ENCODE measurements at places on chromosomes 5 and 9.
A peak's percentile ranks its signal among the peaks of the same experiment; 100 is the strongest.

DNA sequence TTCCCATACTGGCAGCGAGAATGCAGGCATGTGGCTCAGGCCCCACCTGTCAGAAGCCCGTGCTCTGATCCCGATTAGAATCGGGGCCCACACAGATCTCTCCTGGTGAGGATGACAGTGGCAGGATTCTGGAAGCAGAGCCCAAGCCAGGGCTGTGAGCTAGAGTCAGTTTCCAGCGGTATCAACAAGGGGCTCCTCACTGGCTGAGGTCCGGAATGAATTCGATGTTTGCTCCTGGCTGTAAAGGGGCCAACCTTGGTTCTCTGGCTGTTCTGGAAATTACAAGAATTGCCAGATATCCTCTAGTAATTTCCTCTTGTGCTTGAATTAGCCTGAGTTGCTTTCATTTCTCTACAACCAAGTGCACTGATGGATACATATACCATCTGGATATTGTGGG lies 129.1 kb upstream of the SPRY4 start:
- no peak for DNase-seq

- no peak for DNase-seq
Measured at GRCh38 chr9:23636199-23636598, 189.8 kb downstream of the ELAVL2 start.

DNA sequence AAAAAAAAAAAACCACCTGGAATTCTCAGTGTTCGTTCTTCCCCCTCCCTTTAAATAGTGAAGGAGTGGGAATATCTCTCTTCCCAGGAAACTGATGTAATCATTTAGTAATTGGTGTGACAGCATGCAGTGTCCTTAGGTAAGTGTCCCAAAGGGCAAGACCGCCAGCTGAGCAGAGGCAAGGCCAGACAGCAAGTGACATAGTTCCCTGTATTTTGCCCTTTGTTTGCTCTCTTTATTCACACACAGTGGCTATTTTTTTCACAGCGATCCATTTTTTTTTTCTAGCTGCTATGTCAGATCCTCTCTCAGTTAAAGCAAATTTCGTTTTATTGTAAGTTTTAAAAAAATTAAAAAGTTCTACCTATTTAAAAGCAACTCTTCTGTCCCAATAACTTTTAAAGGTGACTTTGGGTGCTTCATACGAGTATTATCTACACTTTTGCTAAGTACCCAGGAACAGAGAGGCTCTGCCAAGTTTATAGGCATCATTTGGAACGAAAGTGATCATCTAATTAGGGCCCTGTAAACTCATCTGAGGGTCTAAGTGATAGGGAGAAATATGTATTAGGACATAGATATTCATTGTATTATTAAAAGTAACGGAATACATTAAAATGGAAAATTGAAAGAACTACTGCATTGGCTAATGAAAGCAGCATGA lies 98.2 kb upstream of the ALDH1A1 start:
- no peak for DNase-seq

DNA sequence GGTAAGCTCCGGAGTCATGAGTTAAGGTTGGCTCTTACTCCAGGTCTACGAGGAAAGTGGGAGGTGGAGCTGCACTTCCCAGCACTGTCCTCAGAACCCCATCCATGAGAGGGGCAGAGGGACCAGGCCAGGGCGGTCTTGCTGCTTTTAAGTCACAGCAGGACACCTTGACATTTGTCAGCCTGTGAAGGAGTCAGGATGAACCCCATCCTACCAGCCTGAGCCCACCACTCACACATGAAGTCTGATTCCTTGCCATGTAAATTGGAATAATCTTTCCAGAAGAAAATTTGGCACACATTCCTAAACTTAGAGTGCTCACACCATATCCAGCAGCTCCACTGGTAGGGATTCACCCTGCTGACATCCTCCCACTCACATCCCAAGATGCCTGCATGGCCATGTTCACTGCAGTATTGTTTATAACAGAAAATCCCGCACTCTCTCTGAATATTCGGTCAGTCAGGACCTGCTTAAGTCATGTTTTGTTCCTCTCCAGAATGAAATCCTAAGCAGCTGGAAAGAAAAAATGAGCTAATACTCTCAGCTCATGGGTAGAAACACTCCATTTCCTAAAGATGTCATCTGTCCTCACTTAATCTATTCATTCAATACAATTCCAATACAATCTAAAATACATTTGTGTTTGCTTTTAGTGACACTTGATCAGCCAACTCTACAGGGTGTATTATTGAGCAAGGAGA lies 79.3 kb upstream of the COL5A1 start:
- DNase-seq, result no peak

DNA sequence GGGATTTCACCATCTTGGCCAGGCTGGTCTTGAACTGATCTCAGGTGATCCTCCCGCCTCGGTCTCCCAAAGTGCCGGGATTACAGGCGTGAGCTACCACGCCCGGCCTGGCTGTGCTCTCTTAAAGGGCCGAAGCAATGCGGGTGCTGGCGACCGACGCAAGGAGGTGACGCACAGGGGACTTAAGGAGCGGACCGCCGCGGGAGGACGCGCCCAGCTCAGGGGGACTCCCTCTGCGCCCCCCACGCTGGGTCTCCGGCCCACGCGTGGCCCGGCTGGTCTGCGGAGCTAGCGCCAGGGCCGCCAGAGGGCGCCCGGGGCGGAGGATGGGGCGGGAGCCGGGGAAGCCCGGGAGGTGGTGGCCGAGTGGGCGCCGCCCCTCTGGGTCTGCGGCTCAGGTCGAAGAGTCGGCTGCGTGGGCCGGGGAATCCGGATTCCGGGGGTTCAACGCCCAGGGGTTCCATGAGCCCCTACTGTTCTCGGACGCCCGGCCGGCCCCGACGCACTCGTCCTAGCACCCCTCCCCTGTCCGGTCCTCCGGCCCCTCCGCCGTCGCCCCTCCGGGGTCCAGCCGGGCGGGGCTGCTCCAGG lies 502 bp upstream of the CERCAM start:
- DNase-seq, result peak; percentile 79

DNA sequence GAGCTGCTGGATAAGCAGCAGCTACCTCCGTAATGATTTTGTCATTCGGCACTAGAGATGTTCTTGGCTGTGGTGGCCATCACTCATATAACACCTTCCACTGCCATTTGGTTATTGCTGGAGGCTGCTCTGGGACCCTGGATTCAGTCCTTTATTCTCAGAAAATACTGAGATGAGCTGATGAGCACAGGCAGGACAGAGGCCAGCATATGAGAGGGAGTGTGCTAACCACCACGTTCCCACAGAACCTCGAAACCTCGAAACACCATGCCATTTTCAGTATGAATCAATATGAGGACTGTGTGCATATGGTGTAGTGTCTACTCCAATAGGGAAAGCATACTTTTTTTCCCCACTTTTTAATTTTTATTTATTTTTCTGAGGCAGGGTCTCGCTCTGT lies 56.6 kb downstream of the ADAM19 start:
- DNase-seq, result no peak

- no peak for DNase-seq
Measured at GRCh38 chr5:34930870-34931269, 1.5 kb downstream of the DNAJC21 start.

GRCh38 chr5:1508659-1509290 lies 15.0 kb downstream of the LPCAT1 start:
- DNase-seq, result no peak

- DNase-seq, result no peak
Measured at GRCh38 chr5:172770374-172770674, 671 bp downstream of the DUSP1 start.

GRCh38 chr5:683551-684481 lies 9.3 kb downstream of the TPPP start:
- no peak for DNase-seq

DNA sequence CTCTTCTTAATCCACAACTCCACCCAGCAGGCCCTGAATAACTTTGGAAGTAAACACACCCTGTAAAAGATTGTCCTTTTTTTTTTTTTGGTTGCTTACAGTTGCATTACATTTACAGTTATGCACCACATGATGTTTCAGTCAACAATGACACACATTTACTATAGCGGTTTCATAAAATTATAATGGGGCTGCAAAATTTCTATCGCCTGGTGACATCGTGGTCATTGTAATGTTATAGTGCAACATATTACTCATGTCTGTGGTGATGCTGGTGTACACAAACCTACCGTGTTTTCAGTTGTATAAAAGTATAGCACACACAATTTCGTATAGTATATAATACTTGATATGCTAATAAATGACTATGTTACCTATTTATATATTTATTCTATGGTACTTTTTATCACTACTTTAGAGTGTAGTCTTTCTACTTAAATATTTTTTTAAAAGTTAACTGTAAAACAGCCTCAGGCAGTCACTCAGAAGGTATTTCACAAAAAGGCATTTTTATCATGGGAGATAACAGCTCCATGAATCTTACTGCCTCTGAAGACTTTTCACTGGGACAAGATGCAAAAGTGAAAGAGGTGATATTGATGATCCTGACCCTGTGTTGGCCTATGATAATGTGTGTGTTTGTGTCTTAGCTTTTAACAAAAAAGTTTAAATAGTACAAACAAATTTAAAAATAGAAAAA lies 695.4 kb upstream of the CDH18 start:
- no peak for DNase-seq

Data from hematopoietic multipotent progenitor cell (in vitro differentiated cells).